ENCODE measurements at places on chromosomes 2 and 18.

DNA sequence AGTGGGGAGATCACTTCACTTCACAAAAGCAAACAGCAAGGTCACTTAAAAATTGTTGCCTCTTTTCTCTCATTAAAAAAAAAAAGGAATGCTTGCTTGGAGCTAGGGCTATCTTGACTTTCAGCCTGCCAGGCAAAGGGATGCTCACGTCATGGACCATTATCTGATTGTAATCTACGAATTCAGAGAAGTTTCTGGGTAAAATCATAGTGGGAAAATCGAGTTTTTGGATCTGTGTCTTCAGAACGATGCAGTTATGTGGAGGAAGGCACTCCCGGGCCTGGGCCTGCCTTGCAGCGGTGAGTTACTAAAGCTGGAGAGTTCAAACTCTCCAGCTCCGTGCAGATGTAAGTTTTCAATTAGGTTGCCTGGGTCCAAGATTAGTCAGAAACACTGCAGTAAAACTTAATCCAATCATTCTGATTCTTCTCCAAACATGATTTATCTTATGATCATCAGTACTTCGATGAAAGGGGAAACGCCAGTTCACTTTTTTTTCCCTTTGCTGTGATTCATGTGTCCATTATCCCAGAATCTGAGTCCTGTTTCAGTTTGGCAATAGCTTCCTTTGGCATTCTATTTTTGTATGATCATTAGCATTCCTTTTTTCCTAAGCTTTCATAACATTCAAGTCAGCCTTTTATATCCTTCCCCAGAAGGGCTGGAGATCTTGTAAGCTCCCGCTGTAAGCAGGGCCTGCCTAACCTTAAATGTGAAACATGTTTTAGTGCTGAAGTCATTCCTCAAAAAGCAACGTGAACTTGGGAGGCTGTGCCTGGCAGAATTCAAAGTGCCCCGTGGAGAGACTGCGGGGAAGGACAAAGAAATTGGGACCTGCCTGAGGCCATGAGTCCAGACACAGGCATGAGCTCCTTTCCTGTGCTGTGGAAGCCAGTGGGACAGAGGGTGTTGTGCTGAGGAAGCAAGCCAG lies 119.3 kb upstream of the TWIST2 start:
- no peak for DNase-seq

DNA sequence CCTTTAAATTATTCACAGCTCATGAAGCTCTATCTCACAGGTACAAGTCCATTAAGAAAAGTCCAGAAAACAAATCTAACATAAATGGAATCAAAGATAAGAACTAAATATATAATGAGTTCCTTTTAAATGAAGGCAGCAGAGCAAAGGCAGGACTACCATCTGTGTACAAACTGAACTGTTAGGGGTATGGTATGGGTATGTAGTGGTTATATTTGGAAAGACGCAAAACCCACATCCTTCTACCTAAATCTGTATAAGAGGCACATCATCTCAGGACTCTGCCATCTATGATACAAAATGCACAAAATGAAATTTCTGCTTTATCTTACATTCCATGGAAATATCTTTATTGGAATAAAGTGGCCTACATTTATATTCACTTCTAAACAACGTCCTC lies 59.9 kb downstream of the PDE11A start:
- DNase-seq: no peak

DNA sequence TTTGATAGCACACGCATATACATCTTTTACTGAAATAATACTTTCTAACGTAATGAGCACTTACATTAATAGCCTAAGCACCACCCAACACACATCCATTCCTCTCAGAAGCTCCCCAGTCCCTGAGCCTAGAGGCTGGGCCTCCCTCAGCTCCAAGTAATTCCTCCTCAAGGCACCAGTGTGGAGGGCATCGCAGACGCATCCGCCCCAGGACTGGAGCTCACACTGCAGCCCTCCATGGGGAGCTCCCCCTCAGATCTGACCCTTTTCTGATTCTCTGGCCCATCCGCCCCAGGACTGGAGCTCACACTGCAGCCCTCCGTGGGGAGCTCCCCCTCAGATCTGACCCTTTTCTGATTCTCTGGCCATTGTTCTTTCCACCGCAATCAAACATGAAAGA lies 60.4 kb upstream of the SNTG2 start:
- DNase-seq: no peak

DNA sequence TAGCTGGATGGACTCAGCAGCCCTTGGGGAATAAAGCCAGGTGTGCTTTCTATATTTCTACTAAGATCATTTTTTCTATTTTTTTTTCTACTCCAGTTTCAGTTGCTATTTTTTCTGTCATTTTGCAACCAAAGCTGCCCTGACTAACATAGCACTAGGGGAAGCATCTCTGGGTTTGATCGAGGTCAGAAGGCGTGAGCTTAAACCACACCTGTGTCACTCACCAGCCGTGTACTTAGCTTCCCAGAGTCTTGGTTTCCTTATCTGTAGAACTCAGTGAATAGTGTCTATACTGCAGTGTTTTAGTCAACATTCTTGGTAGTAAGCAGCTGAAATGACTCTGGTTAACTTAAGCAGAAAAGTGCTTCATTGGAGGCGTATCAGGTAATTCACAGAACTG lies 489.6 kb upstream of the SPRED2 start:
- no peak for DNase-seq

DNA sequence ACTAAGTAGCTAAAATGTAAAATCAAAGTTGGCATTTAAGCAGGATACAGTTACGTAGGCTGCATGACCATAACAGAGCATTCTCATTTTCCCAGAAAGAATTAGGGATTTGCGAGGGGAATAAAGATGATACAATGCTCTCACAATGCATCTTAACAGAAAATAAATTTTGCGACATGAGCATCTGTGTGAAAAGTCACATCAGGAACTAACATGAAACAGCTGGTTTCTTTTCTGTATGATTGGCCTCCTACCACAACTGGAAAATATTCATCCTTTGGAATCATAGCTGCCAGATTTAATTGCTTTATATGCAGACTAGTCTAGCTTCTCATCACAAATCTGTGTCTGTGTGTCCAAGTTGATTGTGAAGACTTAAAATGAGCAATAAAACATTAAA lies 66.0 kb downstream of the KCTD18 start:
- no peak for DNase-seq

GRCh38 chr2:68253219-68254068 lies 1.1 kb upstream of the PPP3R1 start:
- DNase-seq: no peak

- DNase-seq: no peak
Measured at GRCh38 chr2:160266037-160266551, 66.0 kb upstream of the ITGB6 start.

- no peak for DNase-seq
Measured at GRCh38 chr2:145038041-145038525, 518.2 kb upstream of the ZEB2 start.

DNA sequence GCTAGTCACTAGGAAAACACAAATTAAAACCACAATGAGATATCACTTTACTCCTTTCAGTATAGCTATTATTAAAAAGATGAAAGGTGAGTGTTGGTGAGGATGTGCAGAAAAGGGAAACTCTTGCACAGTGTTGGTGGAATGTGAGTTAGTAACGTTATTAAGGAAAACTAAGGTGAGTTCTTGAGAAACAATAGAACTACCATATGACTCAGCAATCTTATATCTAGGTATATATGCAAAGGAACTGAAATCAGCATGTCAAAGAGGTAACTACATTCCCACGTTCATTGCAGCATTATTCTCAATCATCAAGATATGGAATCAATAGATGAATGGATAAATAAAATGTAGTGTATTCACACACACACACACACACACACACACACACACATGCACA lies 117.3 kb upstream of the HNMT start:
- DNase-seq: no peak
